Activated naive CD4-positive, alpha-beta T cell treated with Interleukin-2 at 50 U/mL for 16 hours (primary cell): ENCODE measurements at places on chromosomes 16 and 17.
A peak's percentile ranks its signal among the peaks of the same experiment; 100 is the strongest.

DNA sequence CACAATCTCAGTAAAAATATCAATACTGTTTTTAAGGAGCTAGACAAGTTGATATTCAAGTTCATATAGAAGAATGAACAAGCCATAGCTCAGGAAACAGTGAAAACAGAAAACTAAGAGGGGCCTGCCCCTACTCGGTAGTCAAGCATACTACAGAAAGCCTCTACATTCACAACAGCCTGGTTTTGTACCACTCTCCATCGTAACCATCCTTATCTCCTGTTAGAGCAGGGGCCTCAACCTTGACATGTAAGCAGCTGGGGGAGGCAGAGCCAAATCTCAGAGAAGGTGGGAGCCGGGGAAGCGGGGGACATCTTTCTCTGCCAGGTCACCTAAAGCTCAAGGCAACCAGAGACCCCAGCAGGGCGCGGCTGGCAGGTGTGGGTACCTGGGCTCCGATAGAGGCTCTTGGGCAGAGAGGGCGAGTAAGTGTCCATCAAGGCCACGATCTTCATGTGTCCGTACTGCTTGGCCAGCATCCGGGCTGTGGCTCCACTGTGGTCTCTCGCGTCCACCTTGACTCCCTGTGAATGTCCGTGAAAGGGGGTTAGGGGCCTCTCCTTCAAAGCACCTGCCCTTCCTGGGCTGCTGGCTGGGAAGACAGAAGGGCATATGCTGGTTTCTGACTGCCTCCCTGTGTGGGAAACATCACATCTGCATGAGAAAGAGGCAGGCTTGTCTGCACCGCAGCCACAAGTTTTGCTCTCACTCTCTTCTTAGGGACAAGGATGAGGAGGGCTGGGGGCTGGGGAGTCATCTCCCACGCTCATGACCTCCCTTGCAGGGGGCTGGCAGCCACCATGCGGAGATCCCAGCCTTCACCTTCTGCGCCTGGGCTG is 20.2 kb downstream of the ANKS3 start:
- no peak for DNase-seq

GRCh38 chr17:40541060-40541872 is 24.0 kb downstream of the CCR7 start:
- peak; percentile 81 for DNase-seq

- DNase-seq: no peak
Observed at GRCh38 chr17:5772720-5773119, 188.4 kb upstream of the NLRP1 start.

GRCh38 chr17:44314524-44314868 is 6.1 kb downstream of the RUNDC3A start:
- DNase-seq: no peak
